CD4-positive, alpha-beta T cell treated with Interleukin-17A for 4 hours (primary cell): ENCODE measurements at places on chromosomes 12 and 14.

DNA sequence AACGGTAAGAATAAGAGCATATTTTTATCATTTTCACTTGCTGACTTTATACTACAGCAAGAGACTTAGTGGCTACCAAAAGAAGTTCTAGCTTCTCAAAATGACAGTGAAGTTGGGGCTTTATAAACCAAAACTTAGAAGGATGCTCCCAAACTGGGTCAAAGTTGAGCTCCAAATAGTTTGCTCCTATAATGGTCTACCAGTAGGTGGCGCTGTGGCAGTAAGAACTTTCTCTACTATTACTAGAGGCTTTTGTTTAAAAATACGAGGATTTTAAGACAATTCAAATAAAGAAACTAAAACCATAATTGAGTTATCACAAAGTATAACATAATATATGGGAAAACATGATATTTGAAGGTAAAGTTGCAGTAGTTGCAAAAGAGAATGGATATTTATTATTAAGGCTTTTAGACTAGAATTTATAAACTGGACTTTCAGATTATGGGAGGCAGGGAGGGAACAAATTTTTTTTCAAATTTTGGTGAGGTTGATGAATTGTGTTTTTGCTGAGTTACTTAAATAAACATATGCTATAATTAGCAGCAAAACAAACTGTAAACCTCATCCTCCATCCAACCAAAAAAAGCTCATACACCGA is 75.0 kb downstream of the TGFB3 start:
- peak; percentile 81 for DNase-seq

GRCh38 chr12:4628406-4628805 is 20.4 kb downstream of the AKAP3 start:
- no peak for DNase-seq

- DNase-seq = no peak
These were observed 283.5 kb downstream of the KSR2 start for GRCh38 chr12:117685110-117685926.

DNA sequence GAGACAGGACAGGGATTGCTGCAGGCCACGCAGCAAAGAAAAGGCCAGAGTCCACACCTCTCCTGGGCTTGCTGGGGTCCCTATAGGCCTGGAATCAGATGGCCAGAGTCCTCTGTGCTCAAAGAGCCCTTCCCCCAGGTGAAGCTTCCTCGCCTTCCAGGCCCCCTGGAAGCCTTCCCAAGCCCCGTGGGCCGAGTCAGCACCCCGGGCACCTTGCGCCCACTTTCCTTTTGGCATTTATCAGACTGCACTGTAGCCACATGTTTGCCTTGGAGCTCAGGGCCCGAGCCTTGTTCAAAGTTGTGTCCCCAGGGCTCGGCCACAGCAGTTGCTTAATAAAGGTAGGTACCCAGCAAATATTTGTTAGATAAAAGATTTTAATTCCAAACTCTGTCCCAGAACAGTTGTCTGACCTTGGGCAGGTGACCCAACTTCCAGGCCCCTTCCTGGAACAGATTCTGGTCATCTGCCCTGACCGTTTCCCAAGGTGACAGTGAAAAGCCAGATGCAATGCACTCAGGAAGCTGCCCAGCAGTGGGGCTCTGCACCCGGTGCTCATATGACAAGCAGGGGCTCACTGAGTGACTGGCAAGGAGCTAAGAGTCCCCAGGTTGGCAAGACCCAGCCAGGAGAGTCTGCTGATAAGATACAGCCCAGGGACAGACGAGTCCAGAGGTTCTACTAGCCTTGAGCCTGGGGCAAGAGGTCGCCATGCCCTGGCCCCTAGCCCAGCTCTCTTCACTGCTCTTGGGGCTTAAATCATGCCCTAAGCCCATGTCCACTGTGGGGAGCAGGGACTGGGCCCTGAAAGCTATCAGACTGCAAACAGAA is 81.2 kb downstream of the PITPNM2 start:
- DNase-seq = no peak

- DNase-seq = no peak
These were observed 2.8 kb downstream of the FBXL14 start for GRCh38 chr12:1591543-1591942.

GRCh38 chr12:7123806-7124522 is 4.7 kb downstream of the RBP5 start:
- DNase-seq = no peak
